Central memory CD4-positive, alpha-beta T cell (primary cell): ENCODE measurements at places on chromosomes 3 and 15.

- no peak for DNase-seq
Measured at GRCh38 chr15:74158855-74159650, 14.5 kb upstream of the ISLR start.

DNA sequence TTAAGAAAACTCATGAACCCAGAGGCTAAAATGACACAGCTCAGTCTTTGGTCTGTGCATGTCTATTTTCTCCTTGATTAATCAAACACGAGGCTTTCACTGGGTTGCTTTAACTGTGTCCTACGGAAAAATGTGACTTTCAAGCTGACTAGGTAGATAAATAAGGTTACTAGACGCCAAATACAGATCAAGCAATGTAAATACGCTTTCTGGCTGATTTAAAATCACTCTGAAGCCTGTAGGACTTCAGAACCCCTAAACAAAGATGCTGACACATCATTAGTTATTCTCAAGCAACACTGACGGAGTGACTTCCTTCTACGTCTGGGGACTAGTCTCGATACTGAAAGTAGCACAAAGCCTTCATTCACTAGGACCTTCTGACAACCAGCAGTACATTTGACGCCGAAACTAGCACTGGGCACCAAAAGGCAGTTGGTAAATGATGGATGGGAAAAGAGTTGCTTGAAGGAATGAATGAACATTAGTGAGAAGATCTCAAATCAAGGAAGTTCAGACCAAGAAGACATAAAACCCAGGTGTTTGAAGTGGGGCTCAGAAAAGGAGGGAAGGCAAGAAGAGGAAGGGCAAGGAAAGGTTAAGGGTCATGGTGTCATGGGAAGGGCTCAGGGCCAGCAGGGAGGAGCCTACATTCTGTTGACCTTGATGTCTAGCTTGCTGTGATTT lies 67.1 kb upstream of the CDV3 start:
- DNase-seq, result peak; percentile 40

DNA sequence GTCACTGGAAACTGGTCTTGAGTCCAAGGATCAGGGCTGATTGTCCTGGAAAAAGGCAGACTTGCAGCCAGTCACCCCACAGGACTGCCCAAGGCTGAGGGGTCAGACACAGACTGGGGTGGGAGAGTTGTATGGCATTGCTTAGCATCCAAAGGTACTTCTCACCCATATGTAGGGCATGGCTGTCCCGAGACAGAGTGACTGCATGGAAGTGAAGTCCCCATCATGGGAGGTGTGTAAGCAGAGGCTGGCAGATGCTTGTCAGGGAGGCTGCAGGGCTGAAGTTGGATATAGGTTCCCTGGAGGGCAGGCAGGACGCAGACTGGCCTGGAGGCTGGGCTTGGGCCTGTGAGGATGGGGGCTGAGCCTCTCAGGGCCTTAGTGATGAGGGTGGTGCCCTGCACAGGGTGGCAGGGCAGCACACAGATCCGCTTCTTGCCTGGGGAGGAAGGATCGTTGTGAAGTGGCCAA lies 31.1 kb downstream of the PSTPIP1 start:
- no peak for DNase-seq

DNA sequence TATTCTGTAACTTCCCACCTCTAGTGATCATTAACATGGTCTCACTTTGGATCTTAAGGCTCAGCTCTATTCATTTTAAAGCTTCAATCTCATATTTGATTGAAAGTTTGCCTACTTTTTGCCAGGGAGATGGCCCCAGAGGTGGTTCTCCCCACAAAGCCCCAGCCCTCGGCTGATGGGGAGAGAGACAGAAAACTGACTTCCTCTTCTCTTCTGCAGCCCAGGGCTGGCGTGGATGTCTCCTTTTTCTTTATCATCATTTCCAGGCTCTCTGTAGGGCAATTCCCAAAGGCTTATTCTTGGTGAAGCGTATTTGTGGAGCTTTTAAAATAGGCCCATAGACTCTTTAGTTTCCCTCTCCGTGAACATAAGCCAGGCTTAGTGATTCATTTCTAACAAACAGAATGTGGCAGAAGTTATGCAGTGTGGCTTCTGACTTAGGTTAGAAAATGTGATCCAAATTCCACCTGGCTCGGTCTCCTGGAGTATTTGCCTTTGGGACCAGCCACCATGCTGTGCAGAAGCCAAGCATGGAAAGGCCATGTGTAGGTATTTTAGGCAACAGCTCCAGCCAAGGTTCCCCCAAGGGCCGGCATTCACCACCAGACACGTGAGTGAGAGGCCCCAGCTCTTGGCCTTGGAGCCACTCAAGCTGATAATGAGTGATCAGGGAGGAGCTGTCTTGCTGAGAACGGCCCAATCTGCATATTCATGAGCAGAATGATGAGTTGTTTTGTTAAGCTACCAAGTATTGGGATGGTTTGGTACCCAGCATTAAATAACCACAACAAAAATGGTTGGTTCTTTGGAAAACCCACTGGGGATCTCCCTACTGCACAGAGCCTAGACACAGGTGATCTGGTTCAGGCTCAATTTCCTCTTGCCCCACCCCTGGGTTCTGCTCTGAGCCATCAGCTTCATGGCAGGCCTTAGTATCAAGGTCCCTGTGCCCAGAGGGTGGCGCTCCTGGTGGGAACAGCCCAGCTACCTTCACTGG lies 353.2 kb upstream of the PROK2 start:
- DNase-seq, result no peak

DNA sequence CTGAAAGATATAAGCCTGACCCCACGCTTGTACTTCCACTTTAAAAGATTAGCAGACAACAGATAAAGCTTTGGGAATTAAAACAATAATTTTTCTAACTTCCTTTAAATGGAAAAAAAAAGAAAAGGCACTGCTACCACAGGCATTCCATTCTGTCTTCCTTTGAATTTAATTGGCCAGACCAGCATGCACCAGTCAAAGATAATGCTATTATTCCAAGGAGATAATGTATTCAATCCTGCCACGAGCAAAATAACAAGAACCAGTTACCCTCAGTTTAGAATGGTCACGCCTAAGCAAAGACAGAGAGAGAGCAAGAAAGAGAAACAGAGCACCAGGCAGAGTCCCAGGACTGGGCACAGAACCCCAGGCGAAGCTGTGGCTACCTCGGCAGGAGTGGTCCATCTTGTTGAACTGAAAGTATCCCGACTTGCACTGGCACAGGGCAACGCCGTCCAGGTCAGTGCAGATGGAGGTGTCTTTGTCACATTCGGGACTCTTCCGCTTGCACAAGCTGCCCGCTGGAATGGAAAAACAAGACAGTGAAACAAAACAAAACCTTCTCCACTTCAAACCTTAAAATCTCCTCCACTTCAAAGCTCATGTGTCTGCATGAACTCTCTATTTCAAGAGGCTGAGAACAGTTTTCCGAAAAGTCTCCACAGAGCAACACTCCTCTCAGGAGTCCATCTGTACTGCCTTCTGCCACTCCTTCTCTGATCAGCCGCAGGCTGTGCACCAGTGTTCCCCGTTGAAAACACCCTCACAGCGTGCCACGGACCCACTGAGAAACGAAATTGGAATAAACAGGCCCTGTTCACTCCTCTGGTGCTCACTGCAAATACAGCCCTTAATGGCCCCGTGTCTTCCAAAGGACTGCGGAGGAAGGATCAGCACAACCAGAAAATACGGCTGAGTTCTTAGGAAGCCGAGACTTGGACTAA lies 58.2 kb downstream of the HEG1 start:
- no peak for DNase-seq

- DNase-seq, result no peak
Measured at GRCh38 chr15:74250266-74250665, 14.1 kb downstream of the CCDC33 start.

- no peak for DNase-seq
Measured at GRCh38 chr3:177498037-177498857, 301.0 kb upstream of the TBL1XR1 start.

DNA sequence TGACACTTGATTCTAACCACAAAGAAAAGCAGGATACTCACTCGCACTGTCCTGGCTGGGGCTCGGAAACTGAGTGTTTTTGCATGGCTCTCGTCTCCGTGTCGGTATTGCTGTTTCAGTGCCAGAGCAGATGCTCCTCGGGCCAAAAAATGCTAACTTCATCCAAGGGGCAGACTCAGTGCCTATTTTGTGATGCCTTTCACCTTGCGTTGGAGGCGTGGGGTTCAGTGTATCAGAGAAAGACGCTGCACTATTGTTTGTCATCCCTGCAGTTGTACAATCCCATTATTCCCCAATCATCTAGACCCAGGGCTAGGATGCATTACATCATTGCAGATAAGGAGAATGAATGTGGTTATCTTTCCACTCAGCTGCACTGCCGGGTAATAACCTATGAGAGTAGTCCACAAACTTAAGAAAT lies 1.4 kb downstream of the CACNA2D3 start:
- DNase-seq, result no peak

GRCh38 chr3:169494982-169495381 lies 168.5 kb downstream of the MECOM start:
- no peak for DNase-seq

DNA sequence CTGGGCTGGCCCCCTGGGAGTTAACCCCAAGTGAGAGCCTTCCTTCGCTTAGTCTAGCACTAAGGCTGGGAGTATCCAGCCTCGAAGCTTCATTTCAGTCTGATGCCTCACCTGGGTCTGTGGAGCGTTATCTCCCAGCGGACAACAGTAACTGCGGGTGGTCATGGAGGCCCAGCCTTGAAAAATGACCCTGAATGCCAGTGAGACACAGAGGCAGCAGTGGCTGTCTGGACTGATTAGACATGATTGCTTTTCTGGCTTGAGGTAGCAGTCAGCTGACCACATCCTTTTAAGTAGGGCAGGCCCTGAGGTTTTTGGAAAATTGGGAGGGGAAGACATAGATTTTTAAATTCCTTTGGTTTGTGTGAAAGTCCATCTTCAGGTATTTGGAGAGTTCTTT lies 28.2 kb upstream of the TRIM59 start:
- DNase-seq, result no peak

GRCh38 chr15:90838139-90838538 lies 30.2 kb upstream of the FURIN start:
- peak; percentile 92 for DNase-seq

GRCh38 chr15:80586161-80586560 lies 108.9 kb upstream of the ABHD17C start:
- DNase-seq, result no peak

- DNase-seq, result no peak
Measured at GRCh38 chr3:147197739-147198138, 208.6 kb downstream of the ZIC4 start.

GRCh38 chr15:34644061-34644460 lies 60.6 kb upstream of the GOLGA8B start:
- no peak for DNase-seq
